ENCODE measurements at places on chromosomes 12 and 14.
A peak's percentile ranks its signal among the peaks of the same experiment; 100 is the strongest.

DNA sequence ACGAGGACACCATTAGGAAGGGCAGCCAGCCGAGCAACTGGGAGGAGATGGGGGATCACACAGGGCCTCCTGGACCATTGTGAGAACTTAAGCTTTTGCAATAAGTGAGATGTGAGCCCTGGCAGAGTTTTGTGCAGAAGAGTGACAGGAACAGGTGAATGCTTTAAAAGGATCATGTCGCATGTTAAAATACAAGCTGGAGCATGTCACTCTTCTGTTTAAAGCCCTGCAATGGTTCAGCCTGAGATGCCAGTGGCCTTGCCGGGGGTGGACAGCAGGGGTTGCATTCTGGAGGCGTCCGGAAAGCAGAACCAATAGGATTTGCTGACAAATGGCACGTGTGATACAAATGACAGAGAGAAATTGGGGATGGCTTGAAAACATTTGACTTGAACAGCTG, 137.5 kb upstream of the RFLNA start:
- no peak for DNase-seq

GRCh38 chr12:83664650-83665049, 977.9 kb downstream of the TMTC2 start:
- no peak for DNase-seq

- DNase-seq: peak; percentile 73
Observed at GRCh38 chr14:81303258-81303935, 82.6 kb upstream of the GTF2A1 start.

GRCh38 chr14:90453401-90453951, 56.6 kb downstream of the CALM1 start:
- DNase-seq: no peak

DNA sequence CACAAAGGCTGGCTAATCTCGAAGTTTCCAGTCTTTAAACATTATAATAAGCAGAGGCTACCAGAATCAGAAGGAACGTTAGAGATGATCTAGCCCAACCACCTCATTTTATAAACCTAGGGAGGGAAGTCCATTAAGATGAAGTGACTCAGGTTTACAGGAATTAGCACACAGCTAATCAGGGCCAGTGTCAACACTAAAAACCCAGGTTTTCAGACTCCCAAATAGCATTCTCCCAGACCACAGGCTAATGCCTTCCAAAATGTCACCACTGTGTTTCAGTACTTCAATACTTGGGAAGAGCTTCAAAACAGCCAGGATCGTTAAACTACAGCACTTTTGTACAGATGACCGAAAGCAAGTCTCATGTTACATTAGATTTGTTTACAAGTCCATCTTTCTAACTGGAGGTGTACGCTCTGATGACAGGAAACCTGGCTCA, 89.2 kb downstream of the FOXN3 start:
- no peak for DNase-seq
